ENCODE measurements at places on chromosomes 7 and 10.

GRCh38 chr7:157335991-157336382 is 817 bp upstream of the DNAJB6 start:
- DNase-seq: no peak

GRCh38 chr7:101950450-101951119 is 133.2 kb downstream of the CUX1 start:
- no peak for DNase-seq

DNA sequence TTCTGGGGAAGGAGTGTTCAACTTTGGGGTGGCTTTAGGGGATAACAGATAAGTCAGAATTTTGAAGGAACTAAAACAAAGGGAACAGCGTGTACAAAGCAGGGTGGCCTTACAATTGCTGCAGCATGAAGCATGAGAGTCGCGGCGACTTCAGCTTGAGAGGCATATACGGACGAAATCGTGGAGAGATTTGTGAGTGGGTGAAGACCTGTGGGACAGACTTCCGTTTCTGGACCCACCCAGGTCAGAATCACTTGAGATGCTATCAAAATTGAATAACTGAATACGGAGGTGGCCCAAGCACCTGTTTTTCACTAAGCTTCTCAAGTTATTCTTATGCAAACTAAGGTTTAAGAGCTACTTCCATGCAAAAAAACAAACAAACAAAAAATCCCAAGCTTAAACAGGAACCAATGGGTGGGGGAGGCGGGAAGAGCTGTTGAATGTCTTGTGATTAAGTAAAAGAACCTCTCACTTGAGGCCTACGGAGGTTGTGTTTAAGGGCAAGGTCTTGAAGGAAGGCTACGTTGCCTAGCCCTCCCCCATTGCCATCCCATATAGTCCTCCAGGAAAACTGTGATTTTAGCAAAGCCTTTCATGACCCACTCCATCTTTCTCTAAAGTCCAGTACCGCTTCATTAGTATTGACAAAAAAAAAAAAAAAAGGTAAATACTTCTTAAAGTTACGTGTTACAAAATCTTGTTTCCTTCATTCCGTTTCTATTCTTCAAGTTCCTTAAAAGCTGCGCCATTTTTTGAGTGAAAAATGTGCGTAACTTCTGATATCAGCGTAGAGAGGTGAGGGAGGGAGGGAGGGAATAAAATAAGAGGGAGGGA is 1.3 kb upstream of the TRIM24 start:
- no peak for DNase-seq

DNA sequence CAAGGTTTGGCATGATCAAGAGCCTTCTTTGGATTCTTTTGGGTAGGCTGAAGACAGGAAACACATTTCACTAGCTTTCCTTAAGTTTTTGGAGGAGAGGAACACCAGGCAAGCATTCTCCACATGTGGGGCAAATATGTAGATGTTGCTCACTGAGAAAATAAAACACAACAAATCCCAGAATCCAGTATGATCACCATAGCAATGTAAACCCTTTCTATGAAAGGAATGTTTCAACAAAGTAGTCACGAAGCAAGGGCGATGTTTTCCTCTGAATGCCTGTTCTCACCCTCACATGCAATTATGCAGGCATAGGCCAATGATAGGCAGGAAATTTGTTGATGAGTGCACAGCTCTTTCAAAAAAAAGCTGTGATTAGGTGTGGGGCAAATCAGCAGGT is 20.5 kb upstream of the CEP41 start:
- DNase-seq: no peak

DNA sequence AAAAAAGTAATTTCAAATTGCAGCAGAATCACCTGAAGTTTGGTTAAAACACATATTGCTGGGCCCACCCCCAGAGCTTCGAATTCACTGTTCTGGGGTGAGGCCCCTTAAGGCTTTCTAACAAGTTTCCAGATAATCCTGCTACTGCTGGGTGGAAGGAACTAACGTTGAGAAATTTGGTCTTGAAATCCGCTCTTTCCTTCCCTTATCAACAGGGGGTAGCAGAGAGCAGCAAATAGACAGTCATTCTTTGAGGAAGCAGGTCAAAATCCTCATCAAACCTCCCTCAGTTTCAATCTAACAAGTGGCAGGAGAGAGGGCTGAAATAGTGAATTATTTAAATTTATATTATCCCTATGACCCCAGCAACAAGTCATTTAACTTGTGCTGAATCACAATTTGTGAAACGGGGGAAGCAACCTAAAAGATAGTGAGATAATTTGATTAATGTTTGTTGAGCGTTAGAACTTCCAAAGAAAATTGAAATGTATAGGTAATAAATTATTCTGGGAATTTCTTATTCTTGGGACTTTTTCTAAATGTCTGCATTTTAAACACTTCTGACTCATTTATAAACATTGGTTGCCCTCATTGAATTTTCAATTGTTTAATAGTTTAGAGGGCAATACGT is 21.7 kb upstream of the MALSU1 start:
- no peak for DNase-seq

- no peak for DNase-seq
Measured at GRCh38 chr10:22159979-22160378, 57.8 kb downstream of the EBLN1 start.

- DNase-seq: no peak
Measured at GRCh38 chr7:2405601-2406345, 2.4 kb downstream of the CHST12 start.

DNA sequence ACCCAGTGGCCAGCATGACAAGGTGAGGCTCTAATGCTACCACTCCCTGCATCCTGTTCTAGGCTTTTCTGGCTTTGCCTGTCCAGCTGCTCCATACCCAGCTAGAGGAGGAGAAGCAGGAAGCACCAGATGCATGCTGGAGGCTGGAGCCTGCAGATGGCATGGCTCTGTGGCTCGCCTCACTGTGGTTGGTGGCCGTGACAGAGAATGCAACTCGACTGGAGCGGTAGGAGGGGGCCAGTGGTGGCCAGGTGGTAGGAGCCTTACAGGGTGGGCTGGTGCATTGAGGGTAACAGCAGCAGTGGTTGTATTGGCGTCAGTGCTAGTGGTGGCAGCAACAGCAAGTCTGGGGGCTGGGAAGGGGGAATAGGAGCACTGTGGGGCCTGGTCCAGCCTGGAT is 128.6 kb downstream of the ZNF248 start:
- no peak for DNase-seq

DNA sequence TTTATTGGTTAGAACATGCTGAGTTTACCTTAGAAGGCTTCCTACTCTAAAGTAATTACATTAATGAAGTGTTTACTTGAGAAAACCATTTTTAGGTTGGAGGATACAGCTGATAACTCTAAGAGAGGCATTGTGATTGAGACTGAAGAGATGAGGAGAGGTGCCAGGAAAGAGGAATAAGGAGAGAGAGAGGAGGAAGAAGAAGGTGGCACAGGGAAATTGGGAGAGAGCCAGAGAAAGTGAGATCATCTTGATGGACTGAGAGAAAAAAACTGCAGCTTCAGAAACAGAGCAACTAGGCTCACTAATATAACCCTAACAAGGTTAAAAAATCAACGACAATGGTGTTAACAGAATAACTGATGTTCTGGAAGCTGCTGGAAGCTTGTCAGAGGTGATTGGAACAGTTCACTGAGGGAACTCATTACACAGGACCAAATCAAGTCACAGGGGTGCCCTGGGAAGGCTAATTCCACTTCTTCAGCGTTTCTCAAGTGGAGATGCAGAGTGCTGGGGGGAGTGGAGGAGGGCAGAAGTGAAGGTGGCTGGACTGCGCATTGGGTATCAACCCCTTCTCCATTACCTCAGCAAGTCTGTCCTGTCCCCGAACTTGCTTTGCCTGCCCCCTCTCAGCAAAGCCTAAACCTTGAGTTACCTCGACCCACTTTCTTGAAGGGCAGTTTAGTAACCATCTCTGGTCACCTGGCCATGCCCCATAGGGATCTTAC is 6.9 kb upstream of the SORBS1 start:
- DNase-seq: no peak

Data from left hindlimb (tissue), 1 donor.